Erythroblast (primary cell): ENCODE measurements at places on chromosomes 16 and 17.

DNA sequence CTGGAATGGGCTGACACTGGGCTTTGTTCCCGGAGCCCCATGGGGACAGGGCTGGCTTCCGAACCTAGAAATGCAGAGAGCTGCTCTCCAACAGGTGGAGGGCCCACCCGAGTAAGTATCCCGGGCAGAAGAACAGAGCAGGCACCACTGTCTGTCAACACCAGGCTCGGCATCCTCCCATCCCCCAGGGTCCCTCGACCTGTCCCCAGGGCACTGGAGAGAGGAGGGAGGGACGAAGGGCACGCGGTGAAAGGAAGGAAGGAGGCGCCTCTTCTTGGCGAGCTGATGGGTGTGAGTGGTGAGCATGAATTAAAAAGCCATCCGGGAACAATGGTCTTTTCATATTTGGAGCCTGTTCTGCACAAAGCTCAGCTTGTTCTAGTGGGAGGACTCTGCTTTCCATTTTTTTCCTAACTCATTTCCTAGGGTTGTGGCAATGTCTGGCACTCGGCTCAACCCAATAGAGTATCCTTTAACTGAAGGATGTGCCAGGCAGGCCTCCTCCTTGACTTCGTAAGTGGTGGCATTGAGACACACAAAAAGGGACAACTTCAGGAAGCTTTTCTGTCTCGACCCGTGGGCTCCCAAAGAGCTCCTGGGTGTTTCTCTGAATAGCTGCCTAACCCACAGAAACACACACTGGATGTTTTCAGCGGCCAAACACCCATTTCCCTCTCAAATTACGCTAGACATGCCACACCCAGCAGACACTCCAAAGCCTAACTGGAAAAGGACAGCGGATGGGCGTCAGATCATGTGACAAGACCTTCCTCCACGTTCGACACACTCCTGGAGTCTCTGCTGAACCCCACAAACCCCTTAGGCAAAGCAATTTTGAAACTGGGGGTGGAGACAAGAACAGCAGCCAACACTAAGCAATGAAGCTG, 47.7 kb downstream of the ZFHX3 start:
- DNase-seq = no peak

DNA sequence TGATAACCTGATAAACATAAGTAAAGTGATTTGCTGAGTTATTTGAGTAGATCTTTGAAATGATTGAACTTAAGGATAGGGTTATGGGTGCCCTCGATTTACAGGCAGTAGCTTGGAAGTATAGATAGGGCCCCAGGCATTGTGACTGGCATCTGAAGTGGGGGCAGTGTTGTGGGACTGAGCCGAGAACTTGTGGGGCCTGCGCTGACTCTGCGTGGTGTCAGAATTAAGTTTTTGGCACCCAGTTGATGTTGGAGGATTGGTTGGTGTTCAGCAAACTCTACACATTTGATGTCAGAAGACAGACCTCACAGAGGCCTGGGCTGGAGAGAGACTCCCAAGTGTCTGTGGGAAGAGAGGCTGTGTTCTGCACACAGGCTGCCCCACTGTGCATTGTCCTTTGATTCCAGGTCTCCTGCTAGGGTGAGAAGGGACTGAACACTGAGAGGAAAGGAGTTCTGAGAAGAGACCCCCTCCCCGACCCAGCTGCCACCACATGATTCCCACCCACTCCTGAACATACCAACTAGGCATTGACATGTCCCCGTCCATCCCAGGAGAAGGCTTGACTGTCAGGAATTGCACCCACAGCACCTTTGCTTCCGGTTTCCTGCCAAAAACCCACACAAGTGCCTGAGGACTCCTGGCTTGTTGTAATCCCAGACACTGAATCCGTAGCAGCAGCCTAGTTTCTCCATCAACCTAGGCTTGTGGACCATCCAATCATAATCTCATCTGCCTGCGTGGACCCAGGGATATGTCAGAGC, 4.5 kb downstream of the ZNF267 start:
- no peak for DNase-seq

DNA sequence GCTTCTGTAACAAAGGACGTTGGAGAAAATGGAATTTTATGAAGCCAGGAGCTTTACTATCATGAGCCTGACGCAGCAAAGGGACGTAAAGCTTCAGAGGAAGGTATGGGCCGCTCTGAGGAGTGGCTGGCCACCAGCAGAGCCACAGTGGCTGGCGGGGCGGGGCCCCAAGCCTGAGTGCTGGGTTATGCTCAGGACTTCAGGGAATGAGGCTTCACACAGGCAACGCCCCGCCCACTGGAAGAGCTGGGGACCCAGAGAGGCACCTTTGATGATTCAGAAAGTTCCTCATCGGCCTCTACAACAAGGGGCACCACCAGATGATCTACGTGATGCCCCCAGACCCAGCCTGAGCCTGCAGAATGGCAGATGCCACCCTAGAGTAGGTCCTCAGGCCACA, 8.8 kb downstream of the NOB1 start:
- DNase-seq = no peak

- DNase-seq = no peak
These were observed 117.9 kb upstream of the MYOCD start for GRCh38 chr17:12547831-12548230.

DNA sequence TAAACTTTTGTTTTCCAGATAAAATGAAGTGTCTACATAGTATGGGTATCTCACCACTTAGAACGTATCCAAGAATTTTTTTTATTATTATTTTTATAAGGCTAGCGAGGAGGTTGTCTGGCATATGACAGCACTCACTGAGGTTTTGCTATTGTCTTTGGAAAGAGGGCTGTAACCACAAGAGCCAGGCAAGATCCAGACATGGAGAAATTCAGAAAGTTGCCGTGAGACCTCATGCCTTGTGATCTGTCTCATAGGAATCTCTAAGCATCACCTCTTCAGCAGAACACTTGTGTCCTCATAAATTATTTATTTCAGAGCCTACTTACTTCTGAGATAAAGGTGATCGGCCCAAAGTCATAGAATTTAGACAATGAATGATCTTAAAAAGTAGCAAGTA, 410.8 kb downstream of the CDH11 start:
- no peak for DNase-seq

- DNase-seq = no peak
These were observed 94.4 kb downstream of the SHISA9 start for GRCh38 chr16:12995721-12996372.
